ENCODE measurements at places on chromosomes 5 and 9.

GRCh38 chr5:99105216-99105615, 176.4 kb upstream of the CHD1 start:
- no peak for DNase-seq

GRCh38 chr5:75167345-75167744, 69.3 kb downstream of the ANKRD31 start:
- DNase-seq = no peak

DNA sequence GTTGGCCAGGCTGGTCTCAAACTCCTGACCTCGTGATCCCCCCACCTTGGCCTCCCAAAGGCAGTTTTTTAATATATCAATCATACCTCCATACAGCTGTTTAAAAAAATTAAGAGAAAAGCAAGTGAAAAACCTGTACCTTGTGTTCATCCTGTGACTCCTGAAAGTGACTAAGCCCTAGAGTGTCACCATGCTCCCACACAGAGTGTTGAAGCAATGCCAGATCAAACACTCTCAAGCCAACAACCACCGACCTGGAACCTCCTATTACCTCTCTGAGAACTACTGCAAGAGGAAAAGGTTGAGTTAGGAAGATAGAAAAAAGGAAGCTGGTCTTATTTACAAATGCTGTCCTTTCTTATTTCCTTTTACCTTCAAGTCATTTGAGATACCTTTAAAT, 123.5 kb downstream of the RASEF start:
- DNase-seq = no peak

DNA sequence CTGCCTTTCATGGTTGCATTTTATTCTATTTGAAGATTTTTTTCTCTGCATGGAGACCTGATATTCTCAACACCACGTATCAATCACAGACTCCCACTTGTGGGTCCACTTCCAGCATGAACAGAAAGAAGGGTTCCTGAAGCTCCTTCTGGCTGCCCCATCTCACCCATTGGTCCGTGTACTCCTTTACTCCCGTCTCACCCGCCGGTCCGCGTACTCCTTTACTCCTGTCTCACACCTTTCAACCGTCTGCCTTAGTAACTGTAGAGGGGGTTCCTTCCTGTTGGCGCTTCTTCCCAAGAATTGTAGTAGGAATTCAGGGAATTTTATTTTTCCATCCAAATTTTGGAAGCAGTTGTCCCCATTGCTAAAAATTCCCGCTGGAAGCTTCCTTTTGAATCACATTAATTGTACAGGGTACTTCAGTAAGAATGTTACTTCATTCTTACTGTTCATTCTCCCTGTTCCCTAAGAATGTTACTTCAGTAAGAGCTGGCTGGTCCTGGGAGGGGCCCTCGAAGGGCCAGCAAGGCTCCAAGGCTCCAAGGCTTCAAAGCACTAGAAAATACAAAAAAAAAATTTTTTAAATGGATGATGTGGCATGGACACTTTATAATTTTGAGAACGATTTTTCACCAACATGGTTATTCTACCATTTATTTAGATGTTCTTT, 3.9 kb upstream of the LPCAT1 start:
- no peak for DNase-seq

DNA sequence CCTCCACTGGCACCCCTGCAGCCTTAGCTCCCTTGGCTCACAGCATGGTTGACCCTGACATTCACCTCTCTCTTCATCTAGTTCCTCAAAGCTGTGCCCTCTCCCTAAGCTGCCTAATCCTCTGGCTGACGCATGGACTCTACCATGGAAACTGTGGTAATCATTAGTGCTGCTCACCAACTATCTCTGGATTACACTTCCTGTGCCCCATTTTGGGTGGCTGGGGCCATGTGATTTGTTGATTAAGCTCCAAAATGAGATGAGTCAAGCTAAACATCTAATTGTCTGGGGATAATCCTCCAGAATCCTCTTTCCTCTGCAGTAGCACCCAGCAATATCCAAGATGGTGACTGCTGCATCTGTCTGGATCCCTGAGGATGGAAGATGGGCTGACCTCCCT, 264.4 kb downstream of the SH3GL2 start:
- DNase-seq = no peak
